ENCODE measurements at places on chromosomes 5 and 9.

- no peak for DNase-seq
These were observed 371.1 kb upstream of the ZNF608 start for GRCh38 chr5:125117566-125117965.

- no peak for DNase-seq
These were observed 116.2 kb downstream of the ROR2 start for GRCh38 chr9:91833878-91834255.

GRCh38 chr9:109585796-109586195 lies 87.7 kb upstream of the PTPN3 start:
- no peak for DNase-seq

- DNase-seq = no peak
These were observed 273.4 kb downstream of the NR3C1 start for GRCh38 chr5:143129910-143130612.

DNA sequence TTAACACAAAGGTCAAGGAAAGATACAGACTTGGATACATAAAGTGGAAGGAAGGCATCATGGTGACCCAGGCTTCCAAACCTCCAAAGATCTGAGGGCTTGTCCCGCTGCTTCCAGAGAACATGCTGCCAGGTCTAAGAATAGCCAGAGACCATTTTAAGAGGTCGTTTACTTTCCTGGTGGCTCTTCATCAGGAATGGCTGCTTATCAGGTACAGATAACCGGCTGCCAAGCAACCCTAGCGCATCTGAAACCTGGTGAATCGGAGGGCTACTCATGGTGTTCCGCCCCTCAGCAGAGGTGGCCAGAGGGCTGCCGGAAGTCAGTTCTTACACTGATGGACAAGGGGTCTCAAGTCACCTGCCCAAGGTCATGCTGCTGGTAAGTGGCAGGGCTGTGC lies 251.3 kb upstream of the DAP start:
- no peak for DNase-seq

GRCh38 chr5:146461319-146461718 lies 14.2 kb downstream of the TCERG1 start:
- DNase-seq = no peak

Data from gastrocnemius medialis (tissue), 4 donors.